Activated T-cell treated with anti-CD3 and anti-CD28 coated beads for 24 hours (primary cell): ENCODE measurements at places on chromosomes 11 and 22.

DNA sequence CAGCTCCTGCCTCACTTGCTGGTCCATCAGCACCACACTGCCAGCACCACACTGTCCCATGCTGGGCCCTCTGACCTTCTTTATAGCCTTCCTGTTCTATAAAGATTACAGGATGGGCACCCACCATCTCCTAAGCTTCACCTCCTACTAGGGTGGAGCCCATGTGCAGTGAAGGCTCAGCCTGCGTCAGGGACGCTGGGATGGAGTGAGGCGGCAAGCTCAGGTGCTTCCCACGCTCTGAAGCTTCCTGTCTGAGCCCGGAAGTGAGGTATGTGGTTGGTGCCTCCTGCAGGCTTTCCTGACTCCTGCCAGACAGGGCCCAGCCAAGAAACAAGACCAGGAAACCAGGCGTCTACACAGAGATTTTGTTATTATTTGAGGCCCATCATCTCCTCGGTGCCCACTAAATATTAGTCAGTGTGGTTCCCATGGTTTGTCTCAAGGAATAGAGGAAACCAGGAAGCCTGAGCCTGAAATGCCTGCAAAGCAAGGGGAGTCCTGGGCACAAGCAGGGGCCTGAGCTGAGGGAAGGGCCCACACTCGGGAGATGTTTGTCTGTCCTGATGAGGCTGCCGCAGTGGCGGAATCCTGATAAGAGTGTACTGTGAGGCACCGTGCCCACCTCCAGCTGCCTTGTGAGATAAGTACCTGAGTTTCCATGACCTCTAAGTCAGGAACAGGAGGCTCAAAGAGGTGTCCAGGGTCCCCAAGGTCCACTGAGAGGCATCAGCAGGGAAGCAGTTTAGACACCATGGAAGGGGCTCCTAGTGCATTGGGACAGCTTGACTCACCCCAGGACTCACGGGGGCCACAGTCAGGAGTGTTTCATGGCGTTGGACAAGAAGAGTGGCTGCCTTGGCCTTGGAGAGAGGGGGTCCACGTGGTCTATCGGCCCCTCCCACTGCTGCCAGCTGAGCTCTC, 22.0 kb downstream of the RSPH14 start:
- peak; percentile 39 for DNase-seq

DNA sequence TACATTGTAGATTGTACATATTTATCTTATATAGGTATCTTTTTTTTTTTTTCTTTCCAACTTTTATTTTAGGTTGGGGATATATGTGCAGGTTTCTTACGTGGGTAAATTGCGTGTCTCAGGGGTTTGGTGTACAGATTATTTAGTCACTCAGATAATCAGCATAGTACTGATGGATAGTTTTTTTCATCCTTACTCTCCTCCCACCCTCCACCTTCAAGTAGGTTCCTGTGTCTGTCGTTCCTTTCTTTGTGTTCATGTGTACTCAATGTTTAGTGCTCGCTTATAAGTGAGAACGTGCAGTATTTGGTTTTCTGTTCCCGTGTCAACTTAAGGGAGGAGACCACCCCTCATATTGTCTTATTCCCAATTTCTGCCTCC, 9.6 kb downstream of the C11orf96 start:
- no peak for DNase-seq

DNA sequence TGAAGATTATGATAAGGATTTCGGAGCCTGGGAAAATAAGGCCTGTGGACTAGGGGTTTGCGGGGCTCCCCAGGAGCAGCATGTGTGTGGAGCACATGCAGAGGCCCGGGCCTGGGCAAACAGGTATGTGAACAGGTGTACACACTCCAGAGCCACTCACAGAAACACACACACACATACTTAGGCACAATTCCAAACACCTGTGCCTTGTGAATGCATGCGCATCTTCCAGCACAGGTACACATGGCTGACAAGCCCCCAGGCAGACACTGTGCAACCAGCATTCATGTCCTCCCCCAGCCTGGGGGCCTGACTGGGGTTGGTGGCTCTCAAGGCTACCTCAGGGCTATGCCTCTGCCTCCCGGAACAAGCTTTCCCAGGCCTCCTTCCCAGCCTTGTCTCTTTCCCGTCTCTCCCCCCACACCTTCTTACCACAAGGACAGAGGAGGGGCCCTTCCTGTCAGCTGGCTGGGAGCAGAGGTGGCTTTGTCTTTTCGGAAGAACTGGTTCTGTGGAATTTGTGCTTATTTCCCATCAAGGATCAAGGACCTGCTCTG, 2.6 kb upstream of the P2RY6 start:
- DNase-seq, result no peak

DNA sequence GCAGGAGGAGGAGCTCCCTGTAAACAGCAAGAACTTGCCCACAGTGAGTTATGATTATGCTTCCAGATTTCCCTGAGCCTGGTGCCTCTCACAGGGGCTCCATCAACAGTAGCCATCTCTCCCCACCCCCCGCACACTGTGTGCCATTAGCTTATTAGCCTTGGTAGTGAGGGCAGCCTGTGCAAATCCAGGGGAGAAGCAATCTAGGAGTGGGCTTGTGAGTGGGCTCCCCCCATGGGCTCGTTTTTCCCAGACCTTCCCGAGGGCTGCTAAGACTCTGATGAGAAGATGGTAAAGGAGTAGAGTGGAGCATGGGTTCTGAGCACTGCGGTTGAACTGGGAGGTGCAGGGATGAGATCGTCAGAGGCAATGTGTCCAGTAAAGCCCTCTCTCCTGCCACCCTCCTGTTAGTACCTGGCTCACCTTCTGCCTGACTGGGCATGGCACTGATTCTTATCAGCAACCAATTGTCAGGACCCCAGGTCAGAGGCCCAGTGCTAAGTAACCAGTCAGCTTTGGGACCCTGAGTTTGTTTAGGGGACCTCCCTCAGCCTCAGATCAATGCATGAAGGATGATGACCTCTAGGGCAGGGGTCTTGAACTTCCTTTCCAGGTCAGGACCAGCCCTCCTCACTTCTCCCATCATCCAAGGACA, 38.4 kb upstream of the TP53I11 start:
- no peak for DNase-seq

DNA sequence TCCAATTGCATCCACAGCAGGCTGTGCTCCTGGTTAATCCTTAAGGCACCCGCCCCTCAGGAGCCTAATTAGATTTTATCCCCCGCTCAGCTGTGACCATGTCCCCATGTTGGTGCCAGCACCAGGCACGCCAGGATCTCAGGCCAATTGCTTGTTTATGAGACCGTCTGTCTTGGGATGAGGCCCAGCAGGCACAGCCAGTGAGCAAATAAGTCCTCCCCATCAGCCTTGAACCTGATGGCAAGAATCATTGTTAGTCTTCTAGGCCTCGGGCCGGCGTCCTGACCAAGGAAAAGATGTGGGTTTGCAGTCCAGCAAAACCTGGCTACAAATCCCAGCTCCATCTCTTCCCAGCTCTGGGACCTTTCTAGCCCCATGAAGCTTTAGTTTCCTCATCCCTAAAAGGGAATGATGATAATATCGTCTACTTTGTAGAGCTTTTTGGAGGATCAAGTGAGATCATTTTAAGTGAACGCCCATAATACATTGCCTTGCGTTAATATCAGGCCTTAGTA, 57.3 kb downstream of the TP53I11 start:
- DNase-seq, result no peak

DNA sequence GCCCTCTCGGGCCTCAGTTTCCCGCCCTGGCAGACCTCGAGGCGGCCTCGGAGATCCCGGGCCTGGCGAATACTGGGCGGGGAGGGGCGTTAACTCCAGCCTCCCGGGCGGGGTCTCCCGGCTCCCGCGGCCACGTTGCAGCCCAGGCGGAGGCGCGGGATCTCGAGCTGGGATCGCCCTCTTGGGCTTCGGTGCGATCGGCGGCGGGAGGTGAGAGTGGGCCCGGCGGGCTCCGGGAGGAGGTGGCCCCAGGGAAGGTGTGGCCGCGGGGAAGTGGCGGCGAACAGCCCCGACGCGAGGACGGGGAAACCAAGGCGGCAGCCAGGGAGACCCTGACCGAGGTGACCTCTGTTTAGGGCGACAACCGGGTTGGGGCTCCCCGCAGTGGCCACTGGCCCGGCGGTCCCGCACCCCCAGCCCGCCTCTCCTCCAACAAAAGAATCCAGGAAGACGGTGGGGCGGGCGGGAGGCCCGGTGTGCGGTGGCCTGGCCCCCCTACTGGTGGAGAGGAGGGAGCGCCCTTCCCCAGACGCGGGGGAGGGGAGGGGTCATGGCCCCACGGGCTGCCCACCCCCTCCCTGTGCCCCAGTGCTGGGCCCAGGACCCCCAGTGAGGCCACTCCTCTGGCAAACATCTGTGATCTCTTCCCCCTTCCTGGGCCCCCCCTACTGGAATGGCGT, at the start of gene PHETA2:
Gene PHETA2 (plus strand): TSS at position 117 of the 680 bp plus-strand sequence. CDS start 3,046 bp downstream, outside the sequence.
- no peak for DNase-seq

- no peak for DNase-seq
Observed at GRCh38 chr11:82909015-82909640, 7.6 kb downstream of the DDIAS start.

DNA sequence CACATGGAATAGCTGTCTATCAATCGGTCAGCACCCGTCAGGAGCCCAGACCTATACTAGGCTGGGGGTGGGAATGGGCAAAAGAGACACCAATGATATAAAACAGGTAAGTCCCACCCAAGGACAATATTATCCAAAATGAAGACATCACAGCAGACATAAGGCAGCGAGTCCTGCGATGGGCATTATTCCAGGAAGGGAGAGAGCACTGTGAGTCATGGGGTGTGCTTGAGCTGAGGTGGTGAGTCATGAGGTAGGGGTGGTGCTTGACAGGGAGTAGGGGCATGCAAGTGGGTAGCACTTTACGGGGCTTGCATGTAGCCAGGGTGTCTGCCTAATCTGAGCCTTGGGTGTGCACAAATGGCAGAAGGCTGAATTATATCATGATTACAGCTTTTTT, 605.0 kb upstream of the CADM1 start:
- DNase-seq, result no peak

DNA sequence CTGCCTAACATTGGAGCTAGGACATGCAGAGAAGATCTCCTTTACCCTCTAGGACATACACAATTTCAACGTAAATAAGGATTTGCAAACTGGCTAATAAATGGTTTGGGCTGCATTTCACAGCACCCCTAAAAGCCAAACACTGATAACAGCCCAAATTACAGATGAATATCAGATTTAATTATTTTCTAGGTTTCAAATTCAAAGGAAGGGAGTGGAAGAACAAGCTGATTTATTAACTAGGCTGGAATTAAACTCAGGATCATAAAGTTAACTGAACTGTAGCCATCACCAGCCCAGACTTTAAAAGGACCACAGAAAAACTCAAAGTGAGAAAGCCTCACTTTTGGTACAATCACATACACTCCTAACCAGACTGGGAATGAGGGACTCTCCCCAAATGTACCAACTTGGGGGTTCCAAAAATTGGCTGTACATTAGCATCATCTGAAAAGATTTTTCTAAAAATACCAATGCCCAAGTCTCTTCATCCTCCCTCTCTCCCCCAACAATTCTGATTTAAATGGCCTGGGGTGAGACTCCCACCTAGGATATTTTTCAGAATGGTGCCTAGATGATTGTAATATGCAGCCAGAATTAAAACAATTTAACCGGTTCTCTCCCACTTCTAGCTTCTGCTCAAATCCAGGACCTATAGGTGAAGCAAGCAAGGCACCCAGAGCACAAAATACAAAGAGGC, 43.5 kb downstream of the SYTL2 start:
- no peak for DNase-seq

DNA sequence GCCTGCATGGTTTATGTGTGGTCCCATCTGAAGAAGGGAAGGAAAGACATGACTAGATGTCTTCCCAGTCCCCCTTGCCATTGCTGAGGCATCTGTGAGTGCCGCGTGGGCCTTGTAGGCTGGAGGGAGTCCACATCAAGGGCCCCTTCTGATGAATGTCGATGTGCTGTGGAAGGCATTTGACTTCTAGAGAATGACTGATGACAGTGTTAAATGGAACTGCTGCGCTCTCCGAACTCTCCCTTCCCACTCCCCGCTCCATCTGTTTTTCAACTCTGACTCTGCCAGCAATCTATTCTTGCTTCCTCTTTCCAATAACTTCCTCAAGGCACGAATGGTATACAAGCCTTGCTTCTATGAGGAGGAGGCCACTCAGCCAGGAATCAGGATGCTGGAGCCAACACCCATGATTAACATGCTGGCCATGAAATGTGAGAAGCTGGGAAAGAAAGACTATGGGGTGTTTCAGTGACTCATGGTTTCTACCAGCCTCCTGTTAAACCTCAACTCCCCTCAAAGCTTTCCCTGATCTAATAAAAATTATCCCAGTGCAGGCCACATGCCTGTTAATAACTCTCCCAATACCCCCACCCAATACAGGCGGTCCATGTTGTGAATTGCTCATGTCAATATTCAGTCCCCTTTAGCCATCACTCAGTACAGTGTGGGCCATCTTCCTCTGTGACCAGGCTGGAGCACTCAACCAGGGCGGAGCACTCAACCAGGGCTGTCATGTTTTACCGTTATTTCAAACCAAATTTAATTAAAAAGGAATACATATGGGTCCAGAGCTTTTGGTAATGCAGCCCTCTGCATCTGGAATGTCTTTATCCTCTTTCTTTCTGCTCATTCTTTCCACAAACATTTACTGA, 46.4 kb upstream of the TBCEL start:
- DNase-seq, result no peak

DNA sequence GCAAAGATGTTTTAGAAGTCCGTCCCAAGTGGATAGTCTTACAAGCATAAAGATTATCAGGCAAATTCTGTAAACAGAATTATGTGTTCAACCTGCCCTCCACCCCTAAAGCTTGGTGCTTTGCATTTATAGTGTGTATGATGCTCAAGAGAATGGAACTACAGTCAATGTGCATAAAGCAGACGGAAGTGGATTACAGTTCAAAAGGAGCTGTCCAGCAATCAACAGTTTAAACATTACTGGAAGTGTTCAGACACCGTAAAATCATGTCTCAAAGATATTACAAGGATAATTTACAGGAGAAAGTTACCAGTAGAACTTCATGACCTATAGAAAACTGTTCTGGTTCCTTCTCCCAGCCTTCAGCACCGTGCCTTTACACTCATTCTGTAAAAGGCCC, 1.0 kb downstream of the RIC3 start:
- DNase-seq, result no peak

GRCh38 chr11:126310992-126311310, 7.1 kb downstream of the DCPS start:
- DNase-seq, result no peak

DNA sequence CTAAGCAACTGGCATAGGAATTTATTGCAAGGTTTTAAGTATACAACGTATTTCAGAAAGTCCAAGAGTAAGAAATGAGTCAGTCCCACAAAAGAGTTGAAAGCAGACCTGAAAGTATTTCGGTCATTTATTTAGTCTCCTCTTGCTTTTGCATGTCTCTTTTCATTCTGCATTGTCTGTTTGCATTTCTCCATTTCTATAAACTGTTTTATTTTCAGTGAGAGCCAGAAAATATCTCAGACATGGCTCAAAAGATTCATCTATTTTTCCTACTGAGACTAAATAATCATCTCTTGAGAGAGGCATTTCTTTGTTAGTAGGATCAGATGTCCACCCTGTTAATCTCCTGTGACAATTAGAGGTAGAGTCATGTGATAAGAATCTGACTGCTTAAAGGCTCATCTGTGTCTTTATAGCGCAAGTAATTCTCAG, 219.1 kb upstream of the CCDC179 start:
- no peak for DNase-seq
